ENCODE measurements at places on chromosomes 12 and 14.

DNA sequence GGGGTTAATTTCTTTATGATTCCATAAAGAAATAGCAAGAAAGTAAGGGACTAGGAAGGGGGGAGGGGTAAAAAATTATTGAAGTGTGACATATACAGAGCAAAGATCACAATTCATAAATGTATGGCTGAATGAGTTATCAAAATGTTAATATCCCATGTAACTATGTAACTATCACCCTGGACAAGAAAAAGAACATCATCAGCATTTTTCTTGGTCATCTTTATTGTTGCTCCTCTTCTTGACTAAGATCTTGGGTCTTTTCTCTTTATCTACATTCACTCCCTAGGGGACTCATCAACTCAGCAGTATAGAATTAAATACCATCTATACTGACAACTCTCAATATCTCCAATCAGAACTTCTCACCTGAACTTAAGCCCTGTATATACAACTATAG, 57.5 kb downstream of the CAND1 start:
- H3K27ac ChIP-seq: peak overlapping the region; percentile 49
- DNase-seq: no peak
- peaks cover 7% of the 10 kb centered on the region for H3K4me1 ChIP-seq
- no peaks in the 10 kb centered on the region for H3K27me3 ChIP-seq

GRCh38 chr12:31119803-31120211, 46.1 kb downstream of the DDX11 start:
- H3K27me3 ChIP-seq: peaks cover 31% of the 10 kb centered on the region
- no peak for DNase-seq
- H3K4me1 ChIP-seq: no peaks in the 10 kb centered on the region
- H3K4me3 ChIP-seq: no peak overlapping the region

DNA sequence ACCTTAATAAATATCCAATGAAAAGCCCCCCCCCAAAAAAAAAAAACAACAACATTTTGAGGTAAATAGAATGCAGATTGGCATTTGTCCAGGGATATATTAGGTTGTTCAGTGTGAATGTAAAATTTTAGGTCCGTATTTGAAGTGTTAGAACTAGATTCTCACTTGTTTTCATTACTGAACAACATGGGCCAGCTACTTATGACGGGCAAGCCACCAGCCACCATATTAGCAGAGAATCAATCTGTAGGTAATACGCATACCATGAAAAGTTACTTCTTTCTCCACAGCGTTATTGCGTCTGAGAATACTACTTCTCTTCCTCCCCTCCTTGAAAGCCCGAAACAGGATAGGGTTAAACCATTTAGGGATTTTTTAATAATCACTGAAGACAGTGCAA, 5.4 kb downstream of the FLRT2 start:
- H3K27me3 ChIP-seq: peaks cover 47% of the 10 kb centered on the region
- DNase-seq: no peak
- H3K4me1 ChIP-seq: peaks cover 10% of the 10 kb centered on the region
- H3K36me3 ChIP-seq: no peaks in the 10 kb centered on the region
- no peak overlapping the region for H3K4me3 ChIP-seq

GRCh38 chr12:49066120-49066519, 3.7 kb downstream of the RHEBL1 start:
- H3K4me3 ChIP-seq: no peak overlapping the region
- no peak overlapping the region for H3K27ac ChIP-seq
- DNase-seq: no peak
- peaks cover 12% of the 10 kb centered on the region for H3K36me3 ChIP-seq
- no peaks in the 10 kb centered on the region for H3K27me3 ChIP-seq

- H3K4me1 ChIP-seq: no peaks in the 10 kb centered on the region
- peaks cover 2% of the 10 kb centered on the region for H3K36me3 ChIP-seq
- no peak overlapping the region for H3K4me3 ChIP-seq
- H3K27me3 ChIP-seq: peaks cover 21% of the 10 kb centered on the region
Observed at GRCh38 chr12:51941011-51941581, 10.4 kb upstream of the ACVR1B start.

DNA sequence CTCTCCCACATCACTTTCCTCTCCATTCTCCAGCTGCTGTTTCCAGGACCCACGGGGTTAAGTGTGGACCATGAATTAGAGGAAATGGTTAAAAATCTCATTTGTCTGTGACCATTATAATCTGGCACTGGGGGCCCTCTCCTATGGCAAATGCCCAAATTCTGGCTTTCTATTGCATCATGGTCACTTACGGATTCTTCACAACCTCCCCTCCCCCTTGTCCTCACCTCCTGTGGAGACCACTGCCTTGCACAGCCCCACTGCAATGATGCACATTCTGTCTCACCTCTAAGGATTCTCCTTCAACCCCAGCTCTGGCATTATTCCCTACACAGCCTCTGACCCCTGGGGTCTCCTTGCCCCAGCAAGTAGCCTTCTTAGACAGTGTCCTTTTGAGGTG, 18.9 kb downstream of the BCAT1 start:
- H3K4me3 ChIP-seq: no peak overlapping the region
- H3K27ac ChIP-seq: no peak overlapping the region
- peaks cover 2% of the 10 kb centered on the region for H3K27me3 ChIP-seq
- DNase-seq: no peak
